Forelimb muscle (tissue), 1 donor: ENCODE measurements at places on chromosomes 2 and 18.

GRCh38 chr2:145184741-145185651, 665.1 kb upstream of the ZEB2 start:
- DNase-seq: no peak

DNA sequence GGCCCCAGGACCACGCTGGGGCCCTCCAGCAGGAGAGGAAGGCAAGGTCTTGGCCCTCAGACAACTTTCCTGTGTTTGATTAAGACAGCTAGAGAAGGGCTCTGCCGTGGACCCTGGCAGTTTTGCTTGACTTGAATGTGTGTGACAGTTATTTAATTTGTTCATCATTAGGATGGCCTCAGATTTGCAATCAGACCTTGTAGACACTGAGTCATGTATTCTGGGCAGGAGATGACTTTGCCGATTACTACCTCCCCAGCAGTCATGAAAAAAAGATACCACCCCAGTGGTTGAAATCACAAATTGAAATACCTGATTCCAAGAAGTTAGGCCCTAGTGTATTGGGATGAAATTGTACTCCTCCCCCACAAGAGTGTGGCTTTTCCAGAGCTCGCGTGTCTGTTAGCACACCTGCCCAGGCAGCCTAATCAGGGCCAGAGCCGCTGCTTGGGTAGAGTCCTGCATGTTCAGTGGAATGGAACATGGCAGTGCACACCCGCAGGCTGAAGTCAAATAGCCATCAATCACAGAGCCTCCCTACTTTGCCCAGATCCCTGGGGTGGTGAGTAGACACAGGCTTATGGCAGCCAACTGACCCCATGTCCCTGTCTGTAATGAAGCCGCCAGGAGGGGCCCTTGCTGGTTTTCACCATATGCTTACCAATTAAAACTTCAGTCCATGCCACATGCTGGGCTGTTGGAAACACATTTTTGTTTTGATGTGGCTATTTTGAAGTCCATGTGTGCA, 122.5 kb downstream of the TPGS2 start:
- DNase-seq: no peak

GRCh38 chr2:99886418-99886817, 256.0 kb downstream of the AFF3 start:
- no peak for DNase-seq

GRCh38 chr2:101540518-101540917, 65.6 kb upstream of the RFX8 start:
- no peak for DNase-seq

DNA sequence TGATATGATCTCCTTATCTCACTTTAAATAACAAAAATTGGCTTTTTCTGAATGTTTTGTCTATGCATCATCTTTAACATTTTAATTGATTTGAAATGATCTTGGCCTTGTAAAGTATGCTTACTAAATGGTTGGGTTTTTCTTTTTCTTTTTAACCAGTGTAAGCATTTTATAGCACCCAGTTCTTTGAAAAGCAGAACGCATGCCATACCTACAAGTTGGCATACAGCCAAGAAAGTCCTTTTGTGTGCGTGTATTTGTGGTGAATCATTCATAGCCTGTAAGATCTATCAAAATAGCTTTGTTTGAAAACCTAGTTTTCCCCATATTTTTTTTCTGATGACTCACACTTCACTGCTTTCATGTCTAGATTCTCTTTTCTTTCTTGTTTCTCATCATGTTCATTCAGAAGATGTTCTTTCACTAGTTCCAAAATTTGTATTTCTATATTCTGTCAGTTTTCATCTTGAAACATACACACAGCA, 4.1 kb upstream of the VRK2 start:
- no peak for DNase-seq

DNA sequence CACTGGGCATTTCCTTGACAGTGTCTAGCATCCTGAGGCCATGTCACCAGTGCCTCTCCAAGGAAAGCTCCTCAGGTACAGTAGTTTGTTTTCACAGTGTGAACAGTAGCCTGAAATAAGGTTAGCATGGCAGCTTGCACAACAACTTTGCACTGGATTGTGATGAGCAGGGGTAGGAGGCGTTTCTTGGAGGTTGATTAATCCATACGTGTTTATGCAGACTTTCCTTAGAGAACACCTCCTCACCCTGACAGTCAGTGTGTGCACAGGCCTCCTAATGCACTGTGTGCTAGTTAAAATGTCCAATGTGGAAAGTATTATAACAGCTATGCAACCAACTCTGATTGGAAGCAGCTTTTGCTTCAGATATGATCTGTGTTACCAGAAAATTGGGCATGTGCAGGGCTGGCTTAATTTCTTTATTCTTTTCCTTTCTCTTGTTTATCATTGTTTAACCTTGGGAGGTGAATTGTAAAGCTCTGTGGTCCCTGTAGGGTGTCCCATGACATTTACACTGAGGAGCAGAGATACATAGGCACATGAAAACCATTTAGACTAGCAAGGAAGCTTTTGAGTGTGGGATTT, 77.2 kb upstream of the LDAH start:
- no peak for DNase-seq

GRCh38 chr18:46677611-46678010, 20.6 kb upstream of the LOXHD1 start:
- no peak for DNase-seq

DNA sequence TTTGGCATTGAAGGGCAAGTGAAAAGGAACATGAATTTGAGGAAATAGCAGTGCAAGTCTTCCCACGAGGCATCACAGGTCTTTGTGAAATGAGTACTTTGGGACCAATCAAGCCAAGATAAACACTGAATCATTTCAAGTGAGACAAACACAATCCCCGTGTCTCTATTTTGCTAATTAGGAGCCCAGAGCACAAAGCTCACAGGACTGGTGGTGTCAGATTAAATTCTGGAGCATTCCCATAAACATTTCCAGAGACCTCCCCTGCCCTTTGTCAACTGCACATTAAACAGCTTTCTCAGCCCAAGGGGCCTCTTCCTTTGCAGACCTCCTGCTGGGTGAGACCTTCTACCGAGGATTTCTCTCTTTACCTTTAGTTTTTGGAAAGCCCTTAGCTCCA, 50.7 kb downstream of the DAPL1 start:
- no peak for DNase-seq
